ENCODE measurements at places on chromosomes 7 and 10.

GRCh38 chr10:76108563-76109359 is 677.3 kb downstream of the LRMDA start:
- DNase-seq: no peak

DNA sequence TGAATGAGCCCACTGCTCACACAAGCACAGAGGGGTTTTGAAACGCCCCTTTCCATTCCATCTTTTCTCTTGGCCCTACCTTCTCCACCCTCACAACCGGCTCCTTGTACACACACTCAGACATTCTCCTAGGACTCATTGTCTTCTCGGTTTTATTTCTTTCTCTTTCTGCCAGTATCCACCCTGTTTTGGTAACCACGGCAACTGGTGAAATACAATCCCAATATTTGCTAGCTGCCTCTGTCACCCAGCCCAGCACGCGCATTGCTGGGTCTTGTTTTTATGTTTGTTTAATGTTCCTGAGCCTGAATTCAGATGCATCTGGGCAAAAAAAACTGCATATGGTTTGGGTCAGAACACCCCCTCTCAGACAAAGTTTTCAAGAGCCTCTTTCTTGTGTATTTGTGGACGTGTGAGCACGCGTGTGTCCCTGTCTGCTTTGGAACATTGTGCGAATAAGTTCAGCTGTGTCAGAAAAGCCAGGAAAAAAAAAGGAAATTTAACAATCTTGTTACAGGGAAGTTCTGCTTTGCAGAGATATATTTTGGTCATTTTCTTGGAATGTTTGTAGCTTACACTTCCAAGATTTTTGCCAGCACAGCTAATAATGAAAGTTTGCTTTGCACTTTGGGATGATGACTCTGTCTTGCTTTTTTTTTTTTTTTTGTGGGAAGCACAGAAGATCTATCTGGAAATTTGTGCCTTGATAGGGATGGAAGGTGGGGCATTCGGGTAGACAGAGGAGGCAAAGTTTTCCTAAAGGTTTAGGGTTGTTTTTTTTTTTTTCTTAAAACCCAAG is 225.9 kb downstream of the TRIL start:
- DNase-seq: peak; percentile 66

GRCh38 chr7:375321-375831 is 85.4 kb downstream of the FOXL3 start:
- DNase-seq: no peak

- no peak for DNase-seq
Measured at GRCh38 chr7:102268635-102269034, 18.0 kb upstream of the SH2B2 start.

DNA sequence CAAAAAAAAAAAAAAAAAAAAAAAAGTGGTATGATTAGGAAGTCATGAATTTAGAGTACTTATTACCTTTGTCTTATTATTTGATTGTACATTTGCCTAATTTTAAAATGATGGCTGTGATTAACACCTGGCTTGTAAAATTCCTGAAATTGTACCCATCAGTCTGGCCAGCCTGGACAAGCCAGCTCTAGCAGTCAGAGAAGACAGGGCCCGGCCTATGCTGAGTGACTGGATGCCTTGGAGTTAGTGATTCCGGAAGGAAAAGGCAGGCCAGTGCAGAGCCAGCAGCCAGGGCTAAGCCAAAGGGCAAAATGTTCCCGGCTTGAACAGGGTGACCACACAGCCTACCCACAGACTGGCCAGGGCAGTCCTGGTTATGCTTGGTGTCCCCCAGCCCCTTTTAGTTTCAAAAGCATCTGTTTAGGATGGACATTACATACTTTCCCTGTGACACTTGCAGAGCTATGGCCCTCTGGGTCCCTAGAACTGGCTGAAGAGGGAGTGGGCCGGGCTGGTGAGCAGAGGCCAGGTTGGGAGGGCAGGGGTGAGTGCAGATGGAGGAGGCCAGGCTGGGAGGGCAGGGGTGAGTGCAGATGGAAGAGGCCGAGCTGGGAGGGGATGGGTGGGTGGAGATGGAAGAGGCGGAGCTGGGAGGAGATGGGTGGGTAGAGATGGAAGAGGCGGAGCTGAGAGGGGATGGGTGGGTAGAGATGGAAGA is 61.7 kb downstream of the PROSER2 start:
- no peak for DNase-seq

DNA sequence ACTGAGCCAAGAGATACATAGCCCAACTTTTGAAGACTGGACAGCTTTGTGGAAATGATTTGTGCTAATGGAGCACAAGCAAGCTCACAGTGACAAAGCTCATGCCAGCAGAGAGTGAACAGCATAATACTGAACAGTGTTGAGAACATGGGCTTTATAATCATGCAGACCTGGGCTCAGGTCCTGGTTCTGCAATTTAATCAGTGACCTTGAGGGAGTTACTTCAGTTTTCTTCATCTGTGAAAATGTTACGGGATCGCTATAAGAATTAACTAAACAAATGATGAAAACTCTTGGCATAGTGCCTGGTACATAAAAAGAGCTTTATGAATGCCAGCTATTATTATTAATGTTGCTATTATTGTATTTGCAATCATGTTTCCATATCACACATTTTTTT is 690.5 kb upstream of the LRRN3 start:
- no peak for DNase-seq

Measured in fibroblast of skin of right biceps (primary cell).